ENCODE measurements at places on chromosomes 4 and X.

GRCh38 chr4:114265342-114265741, 285.9 kb upstream of the ARSJ start:
- DNase-seq, result no peak

- DNase-seq, result no peak
Observed at GRCh38 chr4:179989975-179990374, 2253.2 kb upstream of the TENM3 start.

DNA sequence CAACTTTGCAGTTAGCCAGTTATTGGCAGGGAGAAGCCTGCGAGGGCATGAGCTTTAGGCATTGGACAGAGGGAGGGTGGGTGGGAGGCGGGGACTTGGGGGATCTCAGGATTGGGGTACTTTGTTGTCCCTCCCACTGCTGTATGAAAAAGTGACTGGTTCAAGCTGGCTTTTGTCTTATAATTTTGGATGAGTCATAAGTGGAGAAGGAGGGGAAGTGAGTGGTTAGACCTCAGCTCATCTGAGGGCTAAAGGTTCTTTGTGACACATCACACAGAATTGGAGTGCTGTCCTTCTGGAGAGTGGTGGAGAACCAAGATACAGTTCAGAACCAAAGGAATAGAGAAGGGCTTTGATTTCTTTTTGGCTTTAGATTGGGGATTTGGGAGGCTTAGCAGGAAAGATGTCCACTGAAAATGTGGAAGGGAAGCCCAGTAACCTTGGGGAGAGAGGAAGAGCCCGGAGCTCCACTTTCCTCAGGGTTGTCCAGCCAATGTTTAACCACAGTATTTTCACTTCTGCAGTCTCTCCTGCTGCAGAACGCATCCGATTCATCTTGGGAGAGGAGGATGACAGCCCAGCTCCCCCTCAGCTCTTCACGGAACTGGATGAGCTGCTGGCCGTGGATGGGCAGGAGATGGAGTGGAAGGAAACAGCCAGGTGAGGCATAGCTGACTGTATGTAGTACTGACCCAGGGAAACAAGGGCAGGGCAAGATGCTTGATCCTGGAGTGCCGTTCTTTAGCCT, at the start of gene SLC4A4:
Gene SLC4A4 (plus strand): TSS at position 175 of the 748 bp plus-strand sequence.
- DNase-seq, result no peak

- DNase-seq, result no peak
Observed at GRCh38 chr4:165560941-165561340, 182.1 kb downstream of the CPE start.

DNA sequence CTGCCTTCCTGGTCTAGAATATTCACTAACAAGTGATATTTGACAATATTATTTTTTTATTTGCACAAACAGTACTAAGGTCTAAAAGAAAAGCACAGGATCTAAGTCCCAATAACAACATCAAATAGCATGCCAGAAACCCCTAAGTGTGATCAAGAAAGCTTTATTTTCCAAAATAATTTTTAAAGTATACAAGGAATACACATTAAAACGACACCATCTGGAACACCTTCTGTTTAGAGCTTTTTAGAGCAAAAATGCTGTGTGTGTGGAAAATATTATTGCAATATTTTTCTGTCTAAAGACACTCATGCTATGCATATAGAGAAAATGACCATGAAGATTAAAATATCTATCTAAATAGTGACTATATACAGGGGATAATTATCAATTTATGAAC, 103.1 kb downstream of the ARAP2 start:
- DNase-seq, result no peak

DNA sequence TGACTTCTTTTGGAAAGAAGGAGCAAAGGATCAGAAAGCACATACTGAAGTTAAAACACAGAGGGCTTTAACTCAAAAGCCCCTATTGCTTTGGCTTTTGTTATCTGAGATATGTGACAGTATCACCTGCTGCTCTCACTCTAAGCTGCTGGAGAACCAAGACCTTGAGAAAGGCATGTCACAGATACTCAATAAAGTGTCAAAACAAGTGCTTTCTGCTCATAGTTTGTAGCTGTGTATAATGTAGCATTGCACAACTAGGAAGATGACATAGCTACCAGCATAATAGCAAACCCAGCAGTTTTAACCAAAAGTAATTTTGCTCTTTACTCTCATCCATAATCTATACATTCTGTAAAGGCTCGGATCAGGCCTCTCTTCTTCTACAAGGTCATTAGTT, 159.6 kb downstream of the LHFPL1 start:
- DNase-seq, result no peak

DNA sequence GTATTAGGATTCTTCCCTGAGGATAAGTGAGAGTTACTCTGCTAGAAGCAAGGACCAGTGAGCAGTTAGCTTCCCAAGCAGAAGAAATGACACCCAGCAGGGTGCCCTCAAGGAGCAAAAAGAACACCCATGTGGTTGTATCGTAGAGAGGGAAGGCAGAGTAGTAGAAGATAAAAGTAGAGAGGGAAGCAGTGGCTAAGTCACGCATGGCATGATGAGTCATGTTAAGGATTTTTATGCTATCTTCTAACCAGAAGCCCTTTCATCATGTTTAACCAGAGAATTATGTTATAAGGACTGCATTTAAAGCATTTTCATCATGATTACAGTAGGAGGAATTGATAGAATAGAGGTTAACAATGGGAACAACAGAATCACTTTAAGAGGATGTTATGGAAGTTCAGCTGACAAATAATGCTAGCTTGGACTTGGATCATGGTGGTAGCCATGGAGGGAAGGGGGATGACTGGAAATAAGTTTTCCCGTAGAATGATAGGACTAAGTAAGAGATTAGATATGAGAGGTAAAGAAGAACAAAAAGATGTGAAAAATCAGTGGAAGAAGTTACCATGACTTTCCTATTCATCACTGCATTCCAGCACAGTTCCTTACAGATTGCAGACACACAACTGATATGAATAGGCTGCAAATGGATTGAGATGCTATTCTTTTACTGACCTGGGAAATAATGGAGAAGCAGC, 383.5 kb upstream of the INTU start:
- DNase-seq, result no peak

GRCh38 chrX:130909469-130910136, 6.6 kb upstream of the ENOX2 start:
- no peak for DNase-seq

- DNase-seq, result no peak
Observed at GRCh38 chr4:61442936-61443335, 242.8 kb downstream of the ADGRL3 start.

- no peak for DNase-seq
Observed at GRCh38 chrX:120419463-120419862, 49.6 kb downstream of the LAMP2 start.

DNA sequence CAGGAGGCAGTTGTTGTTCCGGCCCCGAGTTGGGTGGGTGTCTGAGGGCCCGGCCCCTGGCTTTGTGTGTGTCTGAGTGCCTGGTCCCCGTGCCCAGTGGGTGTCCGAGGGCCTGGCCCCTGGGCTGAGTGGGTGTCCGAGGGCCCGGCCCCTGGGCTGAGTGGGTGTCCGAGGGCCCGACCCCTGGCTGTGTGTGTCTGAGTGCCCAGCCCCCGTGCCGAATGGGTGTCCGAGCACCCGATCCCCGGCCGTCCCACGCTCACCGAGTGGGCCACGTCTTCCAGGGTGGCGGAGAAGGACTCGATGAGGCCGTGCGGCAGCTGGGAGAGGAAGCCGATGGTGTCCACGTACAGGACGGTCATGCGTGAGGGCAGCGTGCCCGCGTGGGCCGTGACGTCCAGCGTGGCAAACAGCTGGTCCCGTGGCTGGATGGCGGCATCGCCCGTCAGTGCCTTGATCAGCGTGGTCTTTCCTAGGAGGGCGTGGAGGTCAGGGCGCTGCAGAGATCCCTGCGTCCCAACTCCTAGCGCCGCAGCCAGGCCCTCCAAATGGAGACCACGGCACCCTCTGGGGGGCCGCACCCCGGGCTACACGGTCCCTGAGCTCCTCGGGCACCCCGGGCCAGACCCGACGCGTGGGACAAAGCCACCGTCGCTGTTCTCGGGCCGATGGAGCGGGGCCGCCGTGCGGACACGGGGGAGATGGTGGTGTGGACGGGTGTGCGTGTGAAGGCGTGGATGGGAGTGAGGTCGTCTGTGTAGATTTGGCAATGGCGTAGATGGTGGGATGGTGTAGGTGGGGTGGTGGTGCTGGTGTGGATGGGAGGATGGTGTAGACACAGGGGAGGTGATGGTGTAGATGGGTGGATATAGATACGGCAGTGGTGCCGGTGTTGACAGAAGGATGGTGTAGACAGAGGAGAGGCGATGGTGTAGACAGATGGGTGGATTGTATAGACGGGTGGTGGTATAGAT, 7.2 kb downstream of the GTPBP6 start:
- DNase-seq, result no peak
